ENCODE measurements at places on chromosomes 12 and 14.

GRCh38 chr14:98965076-98965475 is 306.9 kb downstream of the BCL11B start:
- DNase-seq = no peak

GRCh38 chr12:131721548-131721947 is 10.7 kb downstream of the SFSWAP start:
- no peak for DNase-seq

GRCh38 chr12:5160827-5161226 is 117.1 kb downstream of the KCNA5 start:
- no peak for DNase-seq

- DNase-seq = no peak
These were observed 858.2 kb upstream of the FLRT2 start for GRCh38 chr14:84671776-84672175.

DNA sequence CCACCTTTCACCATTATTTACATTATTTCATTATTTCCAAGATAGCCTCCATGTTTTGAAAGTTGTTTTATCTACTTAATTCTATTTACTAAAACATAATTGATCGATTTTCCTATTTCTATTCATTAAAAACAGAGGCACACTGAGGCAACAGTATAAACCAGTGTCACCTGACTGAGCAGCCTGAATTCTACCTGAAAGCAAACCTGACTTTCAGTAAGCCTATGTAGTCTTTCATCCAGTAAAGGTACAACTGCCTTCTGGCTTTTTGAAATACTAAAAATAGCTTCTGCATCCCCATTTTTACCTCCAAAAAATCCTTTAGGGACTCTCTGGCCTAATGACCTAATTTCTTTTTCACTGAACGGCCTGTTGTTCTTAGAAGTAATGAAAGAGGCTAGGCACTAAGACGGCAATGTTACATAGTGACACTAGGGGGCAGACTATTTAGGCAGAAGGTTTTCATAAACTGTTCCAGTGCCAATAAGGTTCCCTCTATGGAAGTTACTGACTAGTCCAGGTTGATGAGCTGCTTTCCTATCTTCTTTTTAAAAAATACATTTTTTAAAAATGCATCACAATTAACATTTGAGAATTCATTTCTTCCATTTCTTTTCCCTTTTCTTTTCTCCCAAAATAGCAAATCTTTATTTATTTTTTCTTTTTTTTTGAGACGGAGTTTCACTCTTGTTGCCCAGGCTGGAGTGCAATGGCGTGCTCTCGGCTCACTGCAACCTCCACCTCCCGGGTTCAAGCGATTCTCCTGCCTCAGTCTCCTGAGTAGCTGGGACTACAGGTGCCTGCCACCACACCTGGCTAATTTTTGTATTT is 17.5 kb downstream of the ANAPC5 start:
- DNase-seq = no peak

GRCh38 chr12:54216797-54217661 is 28.2 kb upstream of the SMUG1 start:
- DNase-seq = peak; percentile 37

DNA sequence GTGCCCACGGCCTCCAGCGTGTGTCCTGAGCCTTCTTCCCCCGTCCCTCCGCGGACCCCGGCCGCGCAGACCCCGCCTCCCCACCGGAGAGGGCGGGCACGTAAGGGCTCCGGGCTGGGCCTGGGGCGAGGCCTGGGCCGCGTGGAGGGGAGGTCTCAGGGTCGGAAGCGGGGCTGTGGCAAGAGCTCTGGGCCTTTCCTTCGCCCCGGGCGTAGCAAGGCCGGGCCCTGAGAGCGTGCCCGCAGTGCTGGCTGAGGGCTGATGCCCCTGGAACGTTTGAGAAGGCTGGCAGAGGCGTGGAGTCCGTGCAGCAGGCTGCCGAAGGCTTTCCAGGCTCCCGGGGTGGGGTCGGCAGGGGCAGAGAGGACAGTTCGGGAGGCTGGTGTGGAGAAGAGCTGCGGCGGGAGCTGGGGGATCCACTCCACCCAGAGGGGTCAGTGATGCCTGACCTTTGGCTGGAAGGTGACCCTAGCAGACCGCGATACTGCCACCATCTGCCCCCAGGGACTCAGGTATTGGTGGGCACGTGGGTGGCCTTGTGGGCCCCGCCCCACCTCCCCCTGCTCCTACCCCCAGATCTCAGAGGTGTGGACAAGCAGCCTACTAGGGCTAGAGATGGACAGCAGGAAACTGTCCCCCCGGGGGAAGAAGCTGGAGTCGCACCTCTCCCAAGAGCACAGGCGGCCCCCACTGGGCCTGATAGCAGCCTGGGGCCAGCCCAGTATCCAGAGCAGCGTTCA is 558 bp downstream of the TEX22 start:
- DNase-seq = no peak

DNA sequence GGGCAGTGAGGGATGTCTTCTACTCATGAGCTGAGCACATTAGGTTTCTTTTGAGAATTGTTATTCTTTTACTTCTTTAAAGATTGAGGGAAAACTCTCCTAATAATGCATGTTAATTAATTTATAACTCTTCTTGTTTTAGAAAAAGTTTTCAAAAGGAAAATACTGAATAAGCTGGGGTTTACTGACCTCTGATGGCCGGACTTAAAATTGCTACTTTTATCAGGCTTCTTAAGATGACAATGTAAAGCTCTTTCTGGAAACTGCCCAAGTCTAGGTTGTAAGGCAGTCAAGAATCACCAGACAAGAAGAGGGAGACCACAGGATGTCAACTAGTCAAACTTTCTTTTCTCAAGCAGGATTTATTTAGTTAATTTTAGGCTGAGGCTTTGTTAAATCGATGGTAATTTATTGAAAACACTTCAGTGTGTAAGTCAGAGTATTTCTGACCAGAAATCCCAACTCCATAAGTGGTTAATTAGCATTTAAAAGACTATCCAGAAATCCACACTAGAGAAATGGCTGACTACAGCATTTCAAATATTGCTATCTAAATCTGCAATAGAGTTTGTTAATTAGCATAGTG is 82.1 kb downstream of the AVPR1A start:
- DNase-seq = no peak

GRCh38 chr12:7501031-7501588 is 2.5 kb downstream of the CD163 start:
- no peak for DNase-seq

DNA sequence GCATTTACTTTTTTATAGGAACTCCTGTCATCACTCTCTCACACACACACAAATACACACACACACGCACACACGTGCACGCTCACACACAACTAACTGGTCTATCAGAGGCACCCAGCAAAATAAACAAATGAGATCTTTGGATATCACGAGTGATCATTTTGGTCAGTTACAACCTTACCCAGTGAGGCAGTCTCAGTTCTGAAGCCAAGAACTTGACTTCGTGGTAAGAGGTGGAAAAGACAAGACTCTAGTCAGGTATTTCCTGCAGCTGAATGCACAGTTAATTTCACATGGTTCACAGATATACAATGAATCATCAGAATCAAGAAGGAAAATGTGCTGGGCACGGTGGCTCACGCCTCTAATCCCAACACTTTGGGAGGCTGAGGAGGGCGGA is 39.4 kb downstream of the ATF7 start:
- DNase-seq = no peak

DNA sequence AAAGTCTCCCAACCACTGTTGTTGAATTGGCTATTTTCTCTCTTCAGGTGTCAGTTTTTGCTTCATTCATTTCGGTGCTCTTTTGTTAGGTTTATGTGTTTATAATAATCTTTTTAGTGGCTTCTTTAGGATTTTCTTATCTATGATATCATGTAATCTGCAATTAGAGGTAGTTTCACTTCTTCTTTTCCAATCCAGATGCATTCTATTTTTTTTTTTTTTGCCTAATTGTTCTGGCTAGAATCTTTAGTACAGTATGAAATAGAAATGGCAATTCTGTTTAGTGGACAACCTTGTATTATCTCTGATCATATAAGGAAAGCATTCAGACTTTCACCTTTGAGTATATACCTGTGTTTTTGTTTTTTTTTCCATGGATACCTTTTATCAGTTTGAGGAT is 17.4 kb downstream of the CNOT2 start:
- DNase-seq = no peak

GRCh38 chr12:77401064-77401769 is 335.8 kb upstream of the E2F7 start:
- no peak for DNase-seq
